Endothelial cell (in vitro differentiated cells): ENCODE measurements at places on chromosomes 11 and 22.
A peak's percentile ranks its signal among the peaks of the same experiment; 100 is the strongest.

DNA sequence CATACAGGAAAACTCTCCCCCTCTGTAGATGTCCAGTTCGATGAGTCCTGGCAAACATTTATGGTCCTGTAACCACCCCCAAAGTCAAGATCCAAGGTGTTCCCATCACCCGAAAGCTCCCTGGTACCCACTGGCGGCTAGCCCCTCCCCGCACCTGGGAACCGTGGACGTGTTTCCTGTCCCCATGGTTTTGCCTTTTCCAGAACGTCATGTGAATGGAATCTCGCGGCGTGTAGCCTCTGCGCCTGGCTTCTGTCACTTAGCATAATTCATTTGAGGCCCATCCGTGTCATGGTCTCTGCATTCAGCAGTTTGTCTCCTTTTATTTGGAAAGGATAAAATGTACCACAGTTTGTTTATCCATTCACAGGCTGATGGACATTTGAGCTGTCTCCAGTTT lies 106.3 kb downstream of the KCNQ1 start:
- no peak for DNase-seq

GRCh38 chr11:72834905-72835304 lies 20.7 kb downstream of the ATG16L2 start:
- DNase-seq, result no peak

GRCh38 chr22:20194681-20195593 lies 44.1 kb upstream of the CCDC188 start:
- no peak for DNase-seq

- no peak for DNase-seq
Measured at GRCh38 chr11:129804012-129804411, 11.6 kb upstream of the TMEM45B start.

- DNase-seq, result no peak
Measured at GRCh38 chr11:48148749-48149148, 67.9 kb upstream of the OR4B1 start.

DNA sequence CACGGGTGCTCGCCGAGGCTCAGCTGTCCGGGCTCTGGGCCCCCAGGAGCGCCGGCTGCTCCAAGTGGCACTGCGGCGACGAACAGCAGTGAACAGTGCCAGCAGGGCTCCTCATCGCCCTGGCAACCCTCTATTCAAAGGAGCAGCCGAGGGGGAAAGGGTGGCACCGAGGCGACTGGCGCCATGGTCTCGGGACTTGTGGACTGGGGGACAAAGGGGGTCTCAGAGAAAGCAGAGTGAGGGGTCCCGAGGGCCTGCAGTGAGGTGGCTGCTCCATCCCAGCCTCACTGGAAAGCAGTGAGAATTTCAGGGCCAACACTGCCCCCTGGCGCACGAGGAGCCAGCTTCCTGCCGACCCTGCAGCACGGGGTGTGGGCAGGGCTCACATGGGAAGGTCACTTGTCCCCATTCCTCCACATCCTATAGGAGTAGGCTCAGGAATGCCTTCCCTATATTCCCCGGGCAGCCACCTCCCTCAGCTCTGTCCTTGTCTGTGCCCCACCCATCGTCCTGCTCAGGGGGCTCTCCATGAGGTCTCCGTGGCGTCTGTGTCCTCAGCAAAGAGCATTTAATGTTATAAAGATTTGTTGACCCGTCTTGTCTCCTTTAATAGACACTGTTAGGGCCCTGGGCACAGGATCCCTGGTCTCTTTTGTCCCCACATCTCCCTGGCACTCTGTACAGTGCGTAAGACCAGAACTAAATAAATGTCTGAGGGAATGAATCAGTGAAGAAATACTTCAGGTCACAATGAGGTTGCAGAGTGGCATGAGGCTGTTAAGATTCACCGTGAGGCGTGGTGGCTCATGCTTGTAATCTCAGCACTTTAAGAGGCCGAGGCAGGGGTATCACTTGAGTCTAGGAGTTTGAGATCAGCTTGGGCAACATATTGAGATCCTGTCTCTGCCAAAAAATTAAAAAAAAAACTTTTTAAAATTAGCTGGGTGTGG lies 26.4 kb downstream of the LRFN4 start:
- peak; percentile 81 for DNase-seq

- DNase-seq, result peak; percentile 80
Measured at GRCh38 chr11:46352063-46352841, 5.0 kb downstream of the DGKZ start.

DNA sequence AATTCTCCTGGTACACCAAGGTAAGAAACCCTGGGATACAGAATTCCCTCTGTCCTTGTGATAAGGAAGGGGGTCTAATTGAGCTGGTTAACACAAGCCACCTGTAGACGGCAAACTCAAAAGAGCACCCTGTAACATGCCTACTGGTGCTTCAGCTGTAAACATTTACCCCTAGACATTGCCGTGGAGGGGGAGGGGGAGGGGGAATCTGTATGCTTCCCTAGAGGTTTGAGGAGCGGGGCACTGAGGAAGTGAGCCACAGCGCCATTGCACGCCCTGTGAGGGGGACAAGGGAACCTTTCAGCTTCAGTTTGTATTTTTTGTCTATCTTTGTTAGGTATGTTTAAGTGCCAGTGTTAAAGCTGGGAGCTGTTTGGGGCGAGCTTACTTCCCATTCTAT lies 99.8 kb downstream of the AASDHPPT start:
- DNase-seq, result no peak

- no peak for DNase-seq
Measured at GRCh38 chr11:95003716-95004115, 21.3 kb upstream of the KDM4E start.

- DNase-seq, result no peak
Measured at GRCh38 chr11:86592047-86592591, 80.3 kb downstream of the ME3 start.

DNA sequence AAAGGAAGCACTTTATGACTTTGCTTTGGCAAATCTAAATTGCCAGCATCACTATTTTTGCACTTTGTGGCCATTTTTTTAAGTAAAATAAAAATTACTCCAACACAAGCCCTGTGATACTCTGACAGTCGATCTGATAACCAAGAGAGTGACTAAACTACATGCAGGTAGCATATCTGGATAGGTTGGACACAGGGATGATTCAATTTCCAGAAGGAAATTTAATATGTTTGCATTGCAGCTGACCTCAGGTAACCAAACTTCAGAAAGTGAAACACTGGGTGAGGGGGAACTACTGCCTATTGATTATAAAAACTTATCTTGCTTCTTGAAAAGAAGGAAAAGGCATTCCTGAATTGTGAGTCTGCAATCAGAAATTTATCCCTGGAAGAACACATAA lies 13.9 kb downstream of the OR5B3 start:
- no peak for DNase-seq
